ENCODE measurements at places on chromosomes 5 and 9.

DNA sequence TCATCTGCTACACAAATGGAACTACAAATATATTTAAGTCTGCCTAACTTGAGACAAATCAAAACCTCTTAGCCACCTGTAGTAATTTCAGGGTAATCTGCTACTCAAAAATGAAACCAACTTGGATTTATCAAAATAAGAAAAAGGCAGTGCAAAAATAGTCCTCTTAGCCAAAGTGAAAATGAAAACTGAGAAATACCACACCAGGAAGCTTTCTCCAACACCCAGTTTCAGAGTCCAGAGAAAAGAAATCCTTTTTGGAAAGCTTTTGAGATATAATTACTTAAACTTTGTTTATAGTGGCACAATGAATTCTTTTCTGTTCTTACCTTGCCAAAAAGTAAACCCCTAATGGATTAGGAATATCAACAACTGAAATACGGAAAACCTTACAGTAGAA is 990.4 kb downstream of the EFNA5 start:
- DNase-seq, result peak; percentile 17

GRCh38 chr9:124784509-124784908 is 7.6 kb downstream of the OLFML2A start:
- DNase-seq, result peak; percentile 83

GRCh38 chr5:10162468-10162867 is 87.2 kb downstream of the ATPSCKMT start:
- no peak for DNase-seq

DNA sequence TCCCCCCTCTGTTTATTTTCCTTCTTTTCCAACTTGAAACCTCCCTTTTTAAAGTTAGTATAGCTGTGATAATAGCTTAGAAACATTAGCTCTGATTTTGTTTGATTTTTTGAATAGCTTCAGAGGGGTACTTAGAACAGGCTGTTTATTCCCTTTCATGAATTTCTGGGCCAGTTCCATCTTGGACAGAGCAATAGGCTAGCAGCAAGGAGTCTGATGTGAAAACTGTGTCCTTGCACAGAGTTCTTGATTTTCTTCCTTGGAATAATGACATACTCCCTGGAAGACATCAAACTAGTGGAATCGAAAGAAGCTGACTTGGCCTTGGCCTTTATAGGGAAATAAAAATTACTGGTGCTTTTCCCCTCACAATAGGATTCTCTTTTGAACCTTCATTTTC is 32.9 kb downstream of the NTRK2 start:
- no peak for DNase-seq

- peak; percentile 82 for DNase-seq
These were observed 23.7 kb downstream of the PTGS1 start for GRCh38 chr9:122394265-122395125.

GRCh38 chr9:715300-715699 is 126.2 kb upstream of the DMRT1 start:
- peak; percentile 48 for DNase-seq

DNA sequence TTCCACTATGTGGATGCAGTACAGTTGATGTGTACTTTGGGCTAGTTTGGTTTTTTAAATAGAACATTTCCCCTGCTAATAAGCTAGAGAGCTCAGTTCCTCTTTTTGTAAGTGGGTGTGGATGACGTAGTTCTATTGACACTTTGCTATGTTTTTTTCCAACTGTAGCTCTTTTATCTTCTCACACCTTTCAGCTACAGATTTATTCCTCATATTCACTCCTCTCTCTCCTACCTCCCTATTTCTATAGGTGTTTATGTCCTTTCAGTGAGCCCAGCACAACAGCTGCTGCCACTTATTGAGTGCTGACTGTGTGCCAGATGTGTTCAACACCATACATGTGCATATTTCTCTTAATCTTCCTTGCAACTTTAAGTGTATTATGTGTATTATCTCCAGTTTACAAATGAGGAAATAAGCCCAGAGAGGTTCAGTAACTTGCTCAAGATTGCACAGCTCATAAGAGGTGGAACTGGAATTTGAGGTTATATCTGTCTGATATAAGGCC is 215.7 kb downstream of the SEMA6A start:
- no peak for DNase-seq

DNA sequence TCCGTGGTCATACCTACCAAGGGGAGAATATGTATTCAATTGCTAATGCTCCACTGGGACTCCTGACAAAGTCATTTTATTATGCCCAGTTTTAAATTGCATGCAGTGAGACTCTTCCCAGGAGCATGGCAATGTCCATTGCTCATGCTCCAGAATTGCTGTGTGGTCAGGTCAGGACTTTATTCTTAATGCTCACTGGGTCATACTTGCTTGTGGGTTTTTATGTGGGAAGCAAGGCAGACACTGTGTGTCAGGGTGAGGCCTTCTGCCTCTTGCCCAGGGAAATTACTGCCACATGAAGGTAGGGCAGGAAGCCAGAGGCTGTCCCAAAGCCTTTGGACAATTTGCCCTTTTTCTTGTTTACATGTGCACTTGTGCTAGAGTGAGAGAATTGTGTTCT is 164.6 kb upstream of the MEF2C start:
- DNase-seq, result peak; percentile 81

- DNase-seq, result peak; percentile 85
These were observed 51.8 kb upstream of the TEX48 start for GRCh38 chr9:114733816-114734215.

DNA sequence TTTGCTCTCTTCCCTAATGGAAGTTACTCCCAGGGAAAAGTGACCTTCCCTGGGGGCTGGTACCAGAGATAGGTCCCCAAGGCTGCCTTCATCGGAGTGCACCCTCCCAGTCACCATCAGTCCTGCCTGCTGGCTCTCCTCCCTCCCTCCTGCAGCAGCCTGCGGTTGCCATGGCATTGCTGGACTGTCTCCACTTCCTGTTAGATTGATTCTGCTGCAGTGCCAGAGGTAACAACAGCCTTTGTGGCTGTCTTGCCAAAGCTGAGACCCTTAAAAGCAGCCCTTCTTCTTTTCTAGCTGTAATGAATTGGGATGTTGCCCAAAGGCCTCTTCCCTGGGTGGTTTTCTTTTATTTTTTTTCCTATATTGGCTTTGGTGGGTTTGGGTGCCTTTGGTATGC is 78.1 kb upstream of the PRLR start:
- DNase-seq, result no peak

- DNase-seq, result no peak
These were observed 21.1 kb downstream of the PPP1R2B start for GRCh38 chr5:156871212-156871611.

DNA sequence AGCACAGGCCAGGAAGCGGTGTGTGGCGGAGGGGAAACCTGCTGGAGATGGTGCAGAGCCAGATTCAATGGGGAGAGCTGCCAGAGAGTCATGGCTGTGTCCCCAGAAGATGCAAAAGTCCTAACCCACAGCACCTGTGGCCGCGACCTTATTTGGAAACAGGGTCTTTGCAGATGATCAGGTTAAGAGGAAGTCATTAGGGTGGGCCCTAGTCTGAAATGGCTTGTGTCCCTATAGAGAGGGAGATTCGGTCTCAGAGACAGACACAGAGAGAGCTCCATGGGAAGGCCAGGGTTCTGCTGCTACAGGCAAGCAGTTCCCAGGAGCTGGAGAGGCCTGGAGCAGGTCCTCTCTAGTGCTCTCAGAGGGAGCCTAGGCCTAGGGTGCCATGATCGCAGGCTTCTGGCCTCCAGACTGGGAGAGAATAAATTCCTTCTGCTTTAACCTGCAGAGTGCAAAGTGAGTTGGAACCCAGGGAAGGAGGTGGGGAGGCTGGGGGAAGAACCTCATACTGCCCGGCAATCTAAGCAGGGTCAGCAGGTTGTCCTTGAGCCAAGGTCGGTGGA is 1.9 kb upstream of the LPCAT1 start:
- DNase-seq, result no peak

- DNase-seq, result peak; percentile 36
These were observed 1.5 kb downstream of the TICAM2 start for GRCh38 chr5:115600766-115601165.

- DNase-seq, result no peak
These were observed 11.9 kb upstream of the OR13C8 start for GRCh38 chr9:104556830-104557634.

DNA sequence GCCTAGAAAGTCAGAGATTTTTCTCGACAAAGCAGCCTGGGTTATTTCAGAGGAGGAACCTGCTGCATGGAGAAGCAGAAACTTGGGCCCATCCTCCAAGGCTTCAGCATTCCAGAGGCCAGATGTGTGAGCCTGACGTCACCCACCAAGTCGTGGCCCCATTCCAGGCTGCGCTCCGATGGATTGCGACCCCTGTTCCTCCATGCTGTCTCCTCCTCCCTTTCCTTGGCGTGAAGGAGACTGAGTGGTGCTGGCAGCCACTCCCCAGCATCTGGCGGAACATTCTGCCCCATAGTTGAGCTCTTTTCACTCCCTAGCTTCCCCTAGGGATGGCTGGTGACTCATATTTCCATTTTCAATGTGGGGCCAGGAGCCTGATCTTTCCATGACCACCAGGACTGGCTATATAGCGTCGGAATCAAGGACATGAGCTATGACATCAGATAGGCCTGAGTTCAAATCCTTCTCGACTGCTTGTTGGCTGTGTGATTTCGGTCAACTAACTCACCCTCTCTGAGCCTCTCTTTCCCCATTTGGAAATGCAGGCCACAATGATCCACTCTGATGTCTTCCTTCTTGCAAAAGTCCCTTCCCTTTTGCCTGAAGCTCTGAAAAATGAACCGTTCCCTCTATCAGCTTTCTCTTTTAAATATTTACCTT is 24.5 kb upstream of the DUSP1 start:
- peak; percentile 98 for DNase-seq

- no peak for DNase-seq
These were observed 21.0 kb downstream of the PDCD1LG2 start for GRCh38 chr9:5531101-5531882.

DNA sequence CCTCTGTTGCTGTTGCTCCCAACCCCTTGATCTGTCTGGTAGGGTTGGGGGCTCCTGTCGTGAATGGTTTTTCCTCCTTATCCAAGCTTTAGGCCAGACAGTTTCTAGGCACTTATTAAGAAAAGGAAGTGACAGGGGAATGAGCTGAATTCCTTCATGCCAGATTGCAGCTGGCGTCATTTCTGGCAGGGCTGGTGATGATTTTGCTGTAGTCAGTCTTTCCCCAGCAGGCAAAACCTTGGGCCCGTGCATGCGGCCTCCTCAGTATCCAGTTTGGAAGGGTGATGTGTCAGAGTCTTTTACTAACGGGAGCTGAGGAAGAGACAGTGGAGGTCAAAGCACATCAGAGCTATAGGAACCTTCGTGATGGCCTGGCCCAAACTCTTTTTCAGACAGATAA is 58.8 kb downstream of the COL27A1 start:
- no peak for DNase-seq
